ENCODE measurements at places on chromosomes 3 and 15.

GRCh38 chr3:25945836-25946235 lies 155.9 kb downstream of the OXSM start:
- DNase-seq = no peak

DNA sequence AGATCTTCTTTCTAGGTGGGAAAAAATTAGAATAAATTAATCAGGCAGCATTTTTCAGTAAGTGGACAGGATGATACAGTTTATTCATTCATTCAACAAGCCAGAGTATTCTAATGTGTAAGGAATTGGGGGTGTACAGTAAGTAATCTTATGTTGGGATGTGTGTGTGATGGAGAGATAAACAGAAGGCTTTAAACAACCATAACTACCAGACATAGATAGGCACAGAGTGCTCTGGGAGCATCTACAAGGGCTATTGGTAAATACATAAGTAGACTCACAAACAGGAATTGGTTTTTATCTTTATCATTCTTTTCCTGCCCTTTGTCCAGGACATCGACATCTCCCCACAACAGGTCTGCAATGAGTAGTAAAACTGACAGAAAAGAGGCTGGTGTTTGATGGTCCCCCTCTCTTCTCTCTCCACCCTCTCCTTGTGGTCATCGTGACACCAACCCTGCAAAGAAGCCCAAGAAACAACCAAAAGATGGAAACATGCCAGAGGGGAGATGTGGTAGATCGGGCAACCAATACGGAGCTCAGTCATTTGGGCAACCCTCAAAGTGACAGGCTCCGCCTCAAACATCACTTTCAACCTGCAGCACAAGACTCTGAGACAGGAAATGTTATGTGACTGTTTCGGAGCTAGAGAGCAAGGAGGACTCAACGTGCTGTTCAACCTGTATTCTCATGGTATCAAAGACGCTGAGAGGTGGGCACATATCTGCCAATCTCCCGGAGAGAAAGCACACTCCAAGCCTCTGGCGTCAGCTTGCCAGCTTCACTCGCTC lies 28.7 kb upstream of the B3GNT5 start:
- DNase-seq = no peak

DNA sequence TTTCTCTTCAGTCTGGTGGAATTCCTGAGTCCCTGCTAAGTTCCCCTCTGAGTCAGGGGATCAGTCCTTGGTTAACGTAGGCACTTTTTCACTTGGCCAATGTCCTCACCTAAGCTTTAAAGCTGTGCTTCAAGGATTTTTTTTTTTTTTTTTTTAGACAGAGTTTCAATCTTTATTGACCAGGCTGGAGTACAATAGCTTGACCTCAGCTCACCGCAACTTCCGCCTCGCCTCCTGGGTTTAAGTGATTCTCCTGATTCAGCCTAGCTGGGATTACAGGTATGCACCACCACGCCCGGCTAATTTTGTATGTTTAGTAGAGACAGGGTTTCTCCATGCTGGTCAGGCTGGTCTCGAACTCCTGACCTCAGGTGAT lies 220.3 kb downstream of the STT3B start:
- DNase-seq = no peak

DNA sequence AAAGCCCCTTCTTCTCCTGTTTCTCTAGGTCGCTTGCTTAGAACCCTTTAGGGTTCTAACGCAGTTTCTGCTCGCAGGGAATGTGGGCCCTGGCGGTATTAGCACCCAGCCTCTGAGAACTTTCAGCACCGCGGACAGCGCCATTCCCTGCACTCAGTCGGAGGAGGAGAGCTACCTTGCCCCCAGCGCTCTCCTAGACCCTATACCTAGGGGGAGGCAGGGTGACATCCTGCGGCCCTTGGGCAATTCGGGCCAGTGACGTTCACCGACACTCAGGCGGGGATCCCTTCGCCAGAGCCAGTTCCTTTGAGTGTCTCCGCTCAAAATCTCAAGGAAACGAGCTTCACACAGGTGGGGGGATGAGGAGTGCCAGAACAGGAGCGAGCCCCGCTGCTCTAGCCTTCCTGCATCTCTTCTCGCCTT lies 1.3 kb downstream of the SLC7A14 start:
- peak; percentile 40 for DNase-seq

DNA sequence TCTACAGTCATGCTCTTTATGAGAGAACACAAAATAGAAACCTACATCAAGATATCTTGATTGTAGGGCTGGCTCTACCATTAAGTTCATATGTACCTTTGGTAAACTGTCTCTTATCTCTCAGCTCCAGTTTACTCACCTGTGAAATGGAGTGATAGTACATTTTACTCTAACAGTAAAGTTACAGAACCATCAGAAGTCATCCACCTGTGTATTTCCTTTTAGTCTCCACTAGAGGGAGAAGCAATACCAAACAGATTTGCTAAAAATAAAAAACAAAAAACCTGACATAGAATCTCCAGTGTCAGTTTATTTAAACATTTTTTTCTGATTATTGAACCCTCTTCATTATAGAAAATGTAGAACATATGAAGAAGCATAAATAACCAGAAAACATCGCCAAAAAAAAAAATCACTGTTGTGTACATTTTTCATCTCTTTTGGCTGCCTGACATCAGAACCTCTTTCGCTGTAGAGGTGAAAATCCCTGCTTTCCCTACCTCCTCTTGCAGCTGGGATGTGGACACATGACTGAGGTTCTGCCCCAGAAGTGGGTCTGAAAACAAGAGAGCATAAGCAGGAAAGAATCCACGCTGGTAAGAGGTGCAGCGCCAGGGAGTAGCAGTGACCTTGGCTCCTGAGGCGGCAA lies 48.7 kb upstream of the WDR72 start:
- no peak for DNase-seq

GRCh38 chr3:127482216-127483004 lies 108.1 kb downstream of the TPRA1 start:
- no peak for DNase-seq

GRCh38 chr3:185874119-185874518 lies 49.3 kb upstream of the IGF2BP2 start:
- no peak for DNase-seq

DNA sequence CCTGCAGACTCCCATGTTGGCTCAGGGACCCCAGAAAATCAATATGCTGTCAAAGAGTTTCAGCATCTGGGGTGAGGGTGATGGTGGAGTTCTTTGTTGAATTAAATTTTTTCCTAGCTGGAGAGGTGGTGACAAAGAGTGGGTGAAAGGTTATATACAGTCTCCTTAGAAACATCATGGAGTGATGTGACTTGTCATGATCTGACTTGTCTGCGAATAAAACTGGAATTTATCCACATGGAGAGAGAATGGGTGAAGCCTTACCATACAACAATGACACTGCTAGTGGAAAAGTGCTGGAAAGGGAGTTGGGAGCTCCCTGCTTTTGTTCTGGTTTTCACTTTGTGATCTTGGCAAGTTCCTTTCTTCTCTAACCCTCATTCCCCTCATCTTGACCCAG lies 75.0 kb downstream of the ARNT2 start:
- no peak for DNase-seq

GRCh38 chr3:154130540-154130939 lies 9.3 kb downstream of the ARHGEF26 start:
- DNase-seq = no peak

DNA sequence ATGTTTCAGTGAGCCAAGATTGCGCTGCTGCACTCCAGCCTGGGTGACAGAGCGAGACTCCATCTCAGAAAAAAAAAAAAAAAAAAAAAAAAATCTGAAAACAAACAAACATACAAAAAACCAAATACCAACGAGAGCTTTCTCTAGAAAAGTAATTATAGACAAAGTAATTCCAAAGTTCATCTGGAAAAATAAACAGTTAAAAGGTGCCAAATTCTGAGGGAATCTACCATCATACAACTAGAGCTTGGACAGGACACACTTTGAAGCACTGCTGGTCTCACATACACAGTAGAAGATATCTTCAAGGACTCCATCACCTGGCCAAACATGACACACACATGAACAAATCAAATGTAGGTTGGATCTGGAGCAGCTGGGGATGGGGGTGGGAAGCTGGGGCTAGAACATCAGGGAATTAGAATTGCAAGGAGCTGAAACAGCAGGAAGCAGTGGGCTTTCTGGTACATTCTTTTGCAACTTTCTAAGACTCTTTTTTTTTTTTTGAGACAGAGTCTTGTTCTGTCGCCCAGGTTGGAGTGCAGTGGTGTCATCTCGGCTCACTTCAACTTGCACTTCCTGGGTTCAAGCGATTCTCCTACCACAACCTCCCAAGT lies 41.1 kb upstream of the CTSH start:
- no peak for DNase-seq

- no peak for DNase-seq
These were observed 1.3 kb downstream of the CAMK2N2 start for GRCh38 chr3:184259878-184260723.

DNA sequence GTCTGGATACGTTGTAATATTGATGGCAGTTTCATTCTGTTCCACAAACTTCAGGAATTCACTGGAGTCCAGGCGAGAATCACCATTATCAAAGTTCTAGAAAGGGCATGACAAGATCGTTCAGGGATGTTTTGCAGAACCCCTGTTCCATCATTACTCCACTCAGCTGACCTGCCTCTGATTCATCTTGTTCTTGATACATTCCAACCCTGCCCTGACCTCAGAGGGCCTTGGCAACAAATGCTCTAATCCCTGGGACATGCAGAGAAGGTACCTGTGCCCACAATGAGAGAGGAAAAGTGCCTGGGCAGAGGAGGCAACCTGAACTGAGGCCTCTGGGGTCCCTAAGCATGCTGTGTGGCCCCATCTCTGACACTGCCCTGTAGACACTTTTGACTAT lies 45.9 kb downstream of the FSTL1 start:
- no peak for DNase-seq

DNA sequence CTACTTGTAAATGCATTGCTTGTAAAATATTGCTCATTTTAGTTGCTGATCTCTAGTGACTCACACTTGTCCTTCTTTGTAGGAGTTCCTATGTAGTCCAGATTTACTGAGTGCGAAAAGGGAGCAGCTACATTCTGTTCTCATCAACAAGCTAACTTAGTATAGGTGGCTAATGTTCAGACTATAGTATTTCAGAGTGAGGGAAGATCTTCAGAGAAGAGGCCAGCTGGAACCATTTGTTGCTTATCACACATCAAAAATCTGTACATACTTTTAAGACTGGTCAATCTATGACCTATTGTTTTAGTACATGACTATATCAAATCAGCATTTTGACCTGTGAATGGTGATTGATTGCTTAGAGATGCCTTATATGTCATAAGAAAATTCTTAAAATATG lies 71.3 kb upstream of the THSD4 start:
- DNase-seq = no peak

DNA sequence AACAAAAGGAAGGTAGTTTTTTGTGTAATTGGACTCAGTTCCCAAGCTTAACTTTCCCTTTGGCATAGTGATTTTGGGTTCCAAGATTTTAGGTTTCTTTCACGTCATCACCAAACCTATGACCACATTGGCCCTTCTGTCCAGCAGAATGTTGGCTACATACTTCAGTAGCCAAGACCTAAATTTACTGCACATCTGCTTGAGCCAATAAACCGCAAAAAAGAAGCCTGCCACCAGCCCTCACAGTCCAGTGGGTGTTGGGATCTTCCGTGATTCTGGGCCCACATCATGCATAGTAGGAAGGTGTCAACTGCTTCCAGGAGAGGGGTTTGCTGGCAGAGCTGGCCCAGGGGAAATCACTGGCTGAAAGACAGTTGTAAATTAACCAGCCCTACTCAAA lies 57.6 kb upstream of the LIPC start:
- no peak for DNase-seq

- no peak for DNase-seq
These were observed 1.0 kb downstream of the LRRC28 start for GRCh38 chr15:99252326-99252725.

GRCh38 chr3:58190882-58191281 lies 19.9 kb downstream of the DNASE1L3 start:
- no peak for DNase-seq

DNA sequence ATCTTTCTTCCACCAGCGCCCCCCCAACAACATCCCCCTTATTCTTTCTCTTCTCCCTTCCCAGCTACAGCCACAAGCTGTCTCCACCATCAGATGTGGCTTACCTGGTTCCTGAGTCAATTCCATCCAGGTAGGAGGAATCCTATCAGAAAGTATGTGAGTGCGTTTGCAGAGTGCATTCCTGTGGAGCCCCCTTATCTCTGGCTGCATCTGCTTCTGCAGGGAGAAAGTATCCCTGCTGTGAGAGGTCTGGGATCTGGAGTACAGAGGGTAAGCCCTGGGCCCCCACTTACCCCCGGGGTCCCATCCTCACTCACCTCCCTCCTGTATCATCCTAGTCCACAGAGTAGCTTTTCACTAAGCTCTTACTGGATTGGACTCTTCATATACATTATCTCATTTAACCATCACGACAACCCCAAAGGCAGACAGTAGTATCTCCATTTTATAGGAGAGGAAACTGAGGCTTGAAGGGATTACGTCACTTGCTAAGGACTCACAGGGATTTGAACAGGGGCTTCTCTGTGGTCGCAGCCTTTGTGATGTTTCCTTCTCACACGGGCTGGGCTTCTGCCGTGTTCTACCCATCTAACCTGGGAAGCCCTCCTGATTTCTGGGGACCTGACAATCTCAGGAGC lies 22.2 kb upstream of the MAGEF1 start:
- no peak for DNase-seq

DNA sequence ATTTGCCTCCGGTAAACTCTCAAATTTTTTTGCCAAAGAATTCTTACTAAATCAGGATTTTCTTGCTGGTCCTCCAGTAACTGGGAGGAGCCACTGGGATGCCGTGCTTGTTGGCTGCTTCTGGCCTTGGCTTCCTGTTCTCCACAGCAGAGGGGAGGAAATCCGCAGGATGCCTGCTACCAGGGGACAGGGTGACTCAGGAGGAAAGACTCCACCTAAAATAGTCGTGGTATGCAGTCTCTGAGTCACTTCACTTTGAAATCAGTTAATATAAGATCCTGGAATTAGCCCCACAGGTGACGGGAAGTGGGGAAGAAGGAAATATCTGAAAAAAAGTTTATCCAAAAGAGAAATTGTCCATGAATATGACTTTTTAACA lies 6.5 kb upstream of the TM4SF18 start:
- peak; percentile 94 for DNase-seq

DNA sequence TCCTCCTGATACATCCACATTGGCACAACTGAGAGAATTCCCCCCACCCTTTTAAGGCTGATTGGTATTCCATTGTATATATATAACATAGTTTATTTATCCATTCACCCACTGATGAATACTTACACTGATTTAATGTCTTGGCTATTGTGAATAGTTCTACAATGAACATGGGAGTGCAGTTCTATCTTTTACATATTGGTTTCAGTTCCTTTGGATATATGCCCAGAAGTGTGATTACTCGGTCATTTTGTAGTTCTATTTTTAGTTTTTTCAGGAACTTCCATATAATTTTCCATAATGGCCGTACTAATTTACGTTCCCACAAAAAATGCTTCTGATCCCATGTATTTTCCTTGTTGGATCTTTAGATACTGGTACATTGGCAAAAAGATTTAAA lies 135.3 kb downstream of the FMN1 start:
- DNase-seq = peak; percentile 35

Data from stromal cell of bone marrow (primary cell).